NCI-H2081 (cell line): ENCODE measurements at places on chromosomes 5 and 9.
A peak's percentile ranks its signal among the peaks of the same experiment; 100 is the strongest.

DNA sequence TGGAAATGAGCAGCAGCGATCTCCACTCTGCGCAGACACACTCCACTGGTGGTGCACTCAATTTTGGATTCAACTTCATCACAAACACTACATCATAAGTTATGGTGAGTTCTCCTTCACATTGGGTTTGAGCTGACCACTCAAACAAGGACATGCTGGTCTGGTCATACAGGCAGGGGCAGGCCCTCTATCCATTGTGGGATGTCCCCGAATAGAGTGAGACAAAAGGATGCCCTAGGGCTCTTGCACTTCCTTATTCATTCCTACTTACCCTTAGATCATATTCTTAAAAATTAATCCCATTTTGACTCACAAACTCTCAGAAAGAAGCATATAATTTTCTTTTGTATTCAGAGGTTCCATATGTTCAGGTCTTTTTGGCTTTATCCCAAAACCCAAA lies 16.3 kb upstream of the PJA2 start:
- DNase-seq, result no peak

DNA sequence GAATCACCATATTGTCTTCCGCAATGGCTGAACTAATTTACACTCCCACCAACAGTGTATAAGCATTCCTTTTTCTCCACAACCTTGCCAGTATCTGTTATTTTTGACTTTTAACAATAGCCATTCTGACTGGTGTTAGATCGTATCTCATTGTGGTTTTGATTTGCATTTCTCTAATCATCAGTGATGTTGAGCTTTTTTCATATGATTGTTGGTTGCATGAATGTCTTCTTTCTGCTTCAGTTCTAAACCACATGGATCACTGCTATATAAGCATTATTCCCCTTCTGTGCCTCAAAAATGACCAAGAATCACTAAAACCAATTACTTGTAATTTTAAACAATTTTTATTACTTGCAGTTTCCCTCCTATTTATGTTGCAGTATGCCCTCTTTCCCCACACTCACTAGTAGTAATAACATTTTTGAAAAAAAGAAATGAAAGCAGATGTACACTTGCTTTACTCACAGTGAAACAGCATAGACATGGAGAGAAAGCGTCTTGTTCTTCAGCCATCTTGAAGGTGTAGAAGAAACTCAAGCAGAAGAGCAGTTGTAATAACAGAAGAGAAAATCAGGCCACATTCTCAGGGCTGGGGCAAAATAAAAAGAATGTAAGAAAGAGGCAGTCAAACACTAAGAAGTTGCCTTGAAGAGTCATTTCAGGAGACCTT lies 4.5 kb upstream of the TMEM252 start:
- DNase-seq, result no peak

- no peak for DNase-seq
Measured at GRCh38 chr9:136740491-136740890, 2.2 kb downstream of the LCN10 start.

DNA sequence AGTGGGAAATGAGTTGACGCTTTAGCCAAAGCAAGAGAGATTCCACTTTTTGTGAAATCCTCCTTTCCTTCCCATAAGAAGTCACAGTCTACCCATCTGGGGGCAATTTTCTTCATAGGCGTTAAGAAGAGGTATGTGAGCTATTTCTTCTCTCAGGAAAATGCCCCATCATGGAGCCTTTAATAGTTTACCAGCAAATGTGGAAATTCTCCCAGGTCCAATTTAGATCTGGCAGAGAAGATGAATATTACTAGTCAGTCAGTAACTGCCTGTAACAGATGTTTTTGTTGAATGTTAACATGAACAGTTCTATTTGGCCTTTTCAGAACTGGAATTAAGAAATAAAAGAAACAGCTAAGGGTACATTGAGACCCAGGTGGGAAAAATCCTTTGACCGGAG lies 156.4 kb upstream of the RFX3 start:
- DNase-seq, result no peak

- no peak for DNase-seq
Measured at GRCh38 chr9:89542401-89543021, 44.6 kb upstream of the SEMA4D start.

DNA sequence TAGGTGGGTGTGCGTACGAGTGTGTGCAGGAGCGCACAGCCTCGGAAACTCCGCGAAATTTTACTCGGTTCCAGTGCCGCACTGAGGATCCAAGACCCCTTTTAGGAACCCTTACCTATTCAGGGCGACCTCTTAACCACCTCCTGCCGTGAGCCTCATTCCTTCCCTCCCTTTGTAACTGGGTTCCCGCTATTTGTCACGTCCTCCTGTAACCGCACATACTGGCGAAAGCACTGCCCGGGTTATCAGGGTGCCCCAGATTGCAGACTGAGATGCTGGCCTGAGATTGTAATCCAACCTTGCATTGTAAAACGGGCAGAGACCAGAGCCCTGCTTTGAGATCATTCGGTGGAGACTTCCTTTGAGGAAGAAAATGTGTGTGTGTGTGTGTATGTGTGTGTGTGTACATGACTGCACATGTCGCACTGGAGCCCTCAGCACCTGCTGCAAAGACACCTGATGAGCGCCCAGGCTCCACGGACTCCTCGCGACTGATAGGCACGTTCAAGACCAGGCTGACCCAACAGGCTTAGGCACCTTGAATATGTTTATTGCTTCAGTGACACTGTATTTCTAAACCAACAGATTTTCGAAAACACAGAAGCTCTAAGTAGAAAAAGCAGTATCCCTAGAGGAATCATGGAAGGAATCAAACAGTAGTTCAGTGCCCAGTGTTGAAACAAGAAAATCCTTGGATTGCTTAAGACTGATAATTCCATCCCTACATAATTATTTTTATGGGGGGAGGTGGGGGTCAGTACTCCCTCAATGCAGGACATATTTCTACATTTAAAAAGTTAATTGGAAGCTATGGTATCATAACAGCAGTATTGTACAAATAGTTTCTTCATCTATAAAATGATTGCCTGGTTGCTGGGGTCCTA lies 86.5 kb upstream of the TNFAIP8 start:
- peak; percentile 48 for DNase-seq

- DNase-seq, result no peak
Measured at GRCh38 chr5:10235350-10235749, 14.3 kb downstream of the ATPSCKMT start.
